ENCODE measurements at places on chromosomes 4 and X.
A peak's percentile ranks its signal among the peaks of the same experiment; 100 is the strongest.

DNA sequence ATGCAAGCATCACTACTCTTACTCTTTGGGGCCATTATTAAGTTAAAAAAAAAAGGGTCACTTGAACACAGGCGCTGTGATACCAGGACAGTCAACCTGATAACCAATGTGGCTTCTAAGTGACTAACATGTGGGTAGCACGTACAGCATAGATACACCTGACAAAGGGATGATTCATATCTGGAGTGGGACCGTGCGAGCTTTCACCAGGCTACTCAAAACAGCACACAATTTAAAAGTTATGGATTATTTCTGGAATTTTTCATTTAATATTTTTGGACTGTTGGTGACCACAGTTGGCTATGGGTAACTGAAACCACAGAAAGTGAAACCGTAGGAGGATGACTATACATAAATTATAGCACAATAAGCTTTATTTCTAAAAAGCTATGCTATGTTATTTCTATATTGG, 113.8 kb upstream of the STIM2 start:
- DNase-seq: no peak

DNA sequence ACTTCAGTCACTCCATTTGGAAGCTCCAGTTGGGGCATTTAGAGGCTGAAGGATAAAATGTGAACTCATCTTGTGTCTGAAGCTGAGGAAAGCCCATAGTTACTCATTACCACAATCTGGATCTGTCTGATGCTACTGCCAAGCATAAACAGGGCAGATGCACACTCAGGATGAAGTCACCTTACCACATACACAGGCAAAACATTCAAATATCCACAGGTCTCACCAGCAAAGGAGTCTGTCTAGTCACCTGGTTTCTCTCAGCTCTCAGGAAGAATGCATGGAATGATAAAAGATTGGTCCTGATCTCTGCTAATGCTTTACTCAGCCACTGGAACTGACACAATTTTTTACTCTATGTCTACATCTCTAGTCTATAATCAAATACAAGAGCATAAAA, 13.0 kb upstream of the ODAPH start:
- no peak for DNase-seq

- no peak for DNase-seq
Observed at GRCh38 chr4:5824635-5825034, 68.3 kb downstream of the CRMP1 start.

GRCh38 chr4:76023389-76023788, at the start of gene CXCL10:
Gene CXCL10 (minus strand): TSS chr4:76023497. CDS start chr4:76023431, 66 bp downstream.
- no peak for DNase-seq

DNA sequence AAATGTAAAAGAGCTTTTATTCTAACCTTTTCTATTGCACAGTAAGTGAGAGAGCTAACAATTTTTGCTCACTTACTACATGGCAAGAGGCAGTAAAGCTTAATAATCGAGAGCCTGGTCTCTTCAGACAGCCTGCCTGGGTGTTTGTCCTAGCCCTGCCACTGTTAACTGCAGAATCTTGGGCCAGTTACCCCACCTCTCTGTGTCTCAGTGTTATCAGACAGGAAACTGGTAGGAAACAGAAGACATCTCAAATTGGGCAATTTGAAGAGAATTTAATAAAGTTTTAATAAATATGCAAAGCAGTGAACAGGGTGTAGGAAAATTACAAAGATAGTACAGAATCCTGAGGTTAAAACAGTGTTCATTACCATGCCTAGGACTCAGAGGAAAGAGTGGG, 13.4 kb downstream of the STAP1 start:
- DNase-seq: no peak

DNA sequence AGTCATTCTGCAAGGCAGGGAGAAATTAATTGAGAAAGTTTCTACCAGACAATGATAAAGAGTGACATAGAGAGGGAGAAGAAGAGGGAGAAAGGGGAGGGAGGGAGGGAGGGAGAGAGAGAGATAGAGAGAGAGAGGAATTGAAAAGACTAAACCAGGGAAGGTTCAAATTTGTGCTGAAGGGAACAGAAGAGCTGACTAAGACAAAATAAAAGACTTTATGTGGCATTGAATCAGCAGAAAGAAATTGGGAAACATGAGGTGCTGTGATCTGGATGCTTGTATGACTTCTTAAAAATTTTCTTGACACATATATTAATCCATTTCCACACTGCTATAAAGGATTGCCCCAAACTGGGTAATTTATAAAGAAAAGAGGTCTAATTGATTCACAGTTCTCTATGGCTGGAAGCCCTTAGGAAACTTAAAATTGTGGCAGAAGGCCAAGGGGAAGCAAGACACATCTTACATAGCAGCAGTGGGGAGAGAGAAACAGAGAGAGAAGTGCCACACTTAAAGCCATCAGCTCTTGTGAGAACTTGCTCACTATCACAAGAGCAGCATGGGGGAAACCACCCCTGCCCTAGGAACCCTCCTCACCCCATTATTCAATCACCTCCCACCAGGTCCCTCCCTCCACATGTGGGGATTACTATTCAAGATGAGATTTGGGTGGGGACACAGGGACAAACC, 13.5 kb upstream of the CXCL6 start:
- DNase-seq: no peak

DNA sequence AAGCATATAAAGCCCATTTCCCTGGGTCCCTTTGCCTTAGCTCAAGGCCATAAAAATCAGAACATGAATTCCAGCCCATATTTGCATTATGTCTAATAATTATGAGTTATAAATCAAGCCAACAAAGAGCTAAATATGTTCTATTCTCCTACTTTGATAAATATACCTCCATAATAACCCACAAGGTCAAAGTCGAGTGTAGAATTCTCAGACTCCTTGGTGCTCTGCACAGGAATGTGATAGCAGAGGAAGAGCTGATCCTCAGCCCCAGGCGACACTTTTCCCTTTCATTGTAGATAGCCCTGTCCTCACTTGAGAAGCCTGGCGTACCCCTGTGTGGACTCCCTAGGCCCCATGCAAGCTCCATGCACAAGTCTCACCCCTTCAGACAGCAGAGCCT, 85.6 kb downstream of the CASP3 start:
- DNase-seq: no peak

DNA sequence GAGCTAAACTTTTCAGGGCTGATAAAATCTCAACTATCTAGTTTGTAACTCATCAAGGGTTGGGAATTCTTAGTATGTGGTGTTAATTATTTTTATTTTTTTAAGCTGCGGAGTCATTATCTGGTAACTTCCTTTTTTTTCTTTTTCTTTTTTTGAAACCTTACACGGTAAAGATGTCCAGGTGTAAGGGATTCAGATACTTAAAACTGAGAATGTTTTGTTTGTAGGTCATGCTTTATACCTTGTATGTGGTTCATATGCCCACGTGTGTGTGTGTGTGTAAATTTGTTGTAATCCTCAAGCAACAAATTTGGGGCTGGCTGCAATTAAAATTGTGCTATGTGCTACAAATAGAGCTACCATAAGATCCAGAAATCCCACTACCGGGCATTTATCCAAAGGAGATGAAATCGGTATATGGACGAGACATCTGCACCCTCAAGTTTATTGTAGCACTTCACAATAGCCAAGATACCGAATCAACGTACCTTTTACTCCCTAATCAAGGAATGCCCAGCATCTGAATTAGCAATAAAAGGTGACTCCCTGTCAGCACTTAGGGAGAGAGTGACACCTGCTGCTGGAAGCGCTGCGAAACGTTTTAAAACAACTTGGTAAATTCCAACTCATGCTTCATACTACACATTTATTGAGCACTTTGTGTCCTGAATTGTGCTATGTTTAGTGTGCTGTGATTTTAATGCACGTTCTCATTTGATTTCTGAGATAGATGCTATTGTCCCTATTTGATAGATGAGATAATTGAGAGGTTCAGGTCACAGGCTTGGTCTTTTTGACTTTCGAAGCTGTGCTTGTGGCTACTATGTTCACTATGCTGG, 16.1 kb downstream of the MSMO1 start:
- no peak for DNase-seq

DNA sequence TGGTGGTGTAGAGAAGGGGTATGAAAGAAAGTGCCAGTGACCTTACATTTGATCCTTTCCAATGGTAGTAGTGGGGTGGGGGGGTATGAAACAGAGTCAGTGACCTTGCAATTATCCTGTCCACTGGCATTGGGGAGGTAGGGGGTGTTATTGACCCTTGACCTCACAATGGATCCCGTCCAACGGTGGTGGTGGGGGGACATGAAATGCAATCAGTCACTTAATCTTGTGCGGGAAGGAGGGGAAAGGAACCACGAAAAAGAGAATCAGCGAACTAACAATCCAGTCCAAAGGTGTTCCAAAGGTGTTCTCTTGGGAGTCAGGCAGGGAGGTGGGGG, 619 bp upstream of the PDK3 start:
- no peak for DNase-seq

DNA sequence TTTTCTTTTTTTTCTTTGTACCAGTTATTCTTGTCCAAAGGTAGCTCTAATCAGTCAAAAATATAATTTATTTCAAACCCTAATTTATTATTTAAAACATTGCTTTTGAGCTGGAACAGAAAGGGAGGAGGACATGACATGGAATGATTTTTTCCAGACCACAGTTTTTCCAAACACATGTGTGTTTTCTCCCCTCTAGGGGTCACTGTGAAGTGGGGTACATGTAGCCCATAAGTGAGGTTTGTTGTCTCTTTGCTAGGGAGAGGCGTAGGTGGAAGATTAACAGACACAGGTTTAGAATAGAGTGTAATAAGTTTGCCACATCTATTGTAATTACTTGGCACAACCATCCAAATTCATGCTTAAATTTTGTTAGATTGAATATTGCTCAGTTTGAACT, 83.0 kb downstream of the TNIP2 start:
- no peak for DNase-seq

DNA sequence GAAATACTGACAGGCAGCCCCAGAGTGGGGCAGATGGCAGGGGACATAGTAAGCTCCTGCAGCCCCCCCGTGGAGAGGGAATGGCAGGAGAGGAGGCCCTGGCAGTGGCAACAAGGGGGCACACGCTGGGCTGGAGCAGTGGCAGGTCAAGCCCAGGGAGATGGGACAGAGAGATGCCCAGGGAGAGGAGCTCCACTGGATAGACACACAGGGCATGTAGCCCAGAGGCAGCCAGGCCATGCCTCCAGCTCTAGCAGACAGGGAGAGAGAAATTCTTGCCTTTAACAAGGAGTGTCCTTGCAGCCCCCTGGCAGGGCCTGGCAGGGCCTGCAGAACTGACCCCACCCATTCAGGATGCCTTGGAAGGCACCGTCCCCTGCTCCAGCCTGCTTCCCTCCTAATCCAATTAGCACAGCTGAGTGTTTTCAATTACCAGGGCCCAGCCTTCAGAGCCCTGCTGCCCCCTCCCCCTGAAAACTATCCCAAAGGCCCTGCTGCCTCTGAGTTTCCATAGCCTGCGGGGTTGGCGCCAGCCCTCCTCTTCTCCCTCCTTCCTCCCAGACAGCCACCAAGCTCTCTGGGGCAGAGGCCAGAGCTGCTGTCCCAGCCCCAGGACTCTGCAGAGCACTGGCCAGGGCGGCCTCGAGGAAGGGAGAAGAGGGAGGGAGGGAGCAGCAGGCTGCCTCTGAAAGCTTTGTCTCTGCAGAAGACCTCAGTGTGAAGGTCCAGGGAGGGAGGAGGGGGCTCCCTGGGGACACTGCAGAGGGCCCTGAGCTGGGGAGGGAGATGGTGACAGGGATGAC, 12.5 kb downstream of the L1CAM start:
- DNase-seq: no peak

DNA sequence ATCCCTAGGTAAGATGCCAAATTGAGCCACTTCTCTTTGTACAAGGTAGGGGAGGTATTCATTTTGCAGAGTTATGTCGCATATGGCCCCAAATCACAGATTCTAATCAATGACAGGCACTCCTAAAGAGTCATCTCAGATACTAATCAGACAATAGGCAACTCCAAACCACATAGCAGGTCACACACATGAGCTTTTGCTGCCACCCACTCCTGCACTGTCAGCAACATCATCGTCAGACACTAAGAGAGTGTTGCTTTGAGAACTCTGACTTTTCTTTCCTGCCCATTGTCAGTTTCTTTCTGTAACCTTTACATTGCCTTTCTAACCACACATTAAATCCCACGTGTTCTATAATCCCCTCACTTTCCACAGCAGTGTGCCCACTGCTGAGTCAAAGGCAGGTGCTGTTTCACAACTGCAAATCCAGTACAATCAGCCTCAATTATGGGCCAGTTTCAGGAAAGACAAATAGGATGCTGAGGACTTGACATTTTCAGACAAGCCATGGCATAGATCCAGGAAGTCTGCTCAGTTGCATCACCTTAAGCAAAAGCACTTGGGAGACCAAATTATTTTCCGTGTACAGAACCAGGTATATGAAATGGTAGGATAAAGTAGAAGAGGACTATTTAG, 23.5 kb downstream of the TMEM31 start:
- no peak for DNase-seq

DNA sequence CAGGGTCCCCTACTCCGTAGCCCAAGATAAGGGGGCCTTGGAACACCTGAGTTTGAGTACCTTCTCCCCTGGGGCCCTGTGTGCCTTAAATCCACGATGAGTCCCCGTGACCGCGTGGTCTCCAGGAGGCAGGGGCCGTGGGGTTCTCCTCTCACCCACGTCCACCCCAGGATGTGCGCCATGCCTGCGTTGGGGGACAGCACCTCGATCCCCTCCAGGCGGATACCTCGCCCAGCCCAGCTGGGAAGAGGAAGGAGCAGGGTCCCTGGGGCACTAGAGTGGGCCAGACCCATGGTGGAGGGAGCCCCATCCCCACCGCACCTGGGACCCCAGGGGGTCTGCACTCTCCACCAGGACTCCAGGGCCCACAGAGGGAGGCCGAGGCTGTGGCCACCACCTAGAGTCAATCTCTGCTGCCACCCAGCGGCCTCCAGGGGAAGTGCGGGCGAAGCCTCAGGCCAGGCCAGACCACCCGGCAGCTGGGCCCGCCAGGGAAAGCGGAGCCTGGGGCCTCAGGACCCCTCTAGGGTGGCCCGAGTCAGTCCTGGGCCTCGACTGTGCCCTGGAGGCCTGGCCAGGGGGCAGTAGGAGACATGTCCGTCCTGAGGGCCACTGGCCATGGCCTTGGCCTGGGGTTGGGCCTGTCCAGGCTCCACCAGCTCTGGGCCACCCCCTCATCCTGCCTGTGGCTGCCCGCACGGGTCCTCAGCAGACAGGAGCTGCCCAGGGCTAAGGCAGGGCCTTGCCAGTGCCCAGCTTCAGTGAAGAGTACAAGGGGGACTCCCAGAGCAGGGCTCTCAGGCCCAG, 55.0 kb downstream of the FAM53A start:
- DNase-seq: peak; percentile 41

- no peak for DNase-seq
Observed at GRCh38 chr4:7687006-7687405, 252.3 kb upstream of the PSAPL1 start.

DNA sequence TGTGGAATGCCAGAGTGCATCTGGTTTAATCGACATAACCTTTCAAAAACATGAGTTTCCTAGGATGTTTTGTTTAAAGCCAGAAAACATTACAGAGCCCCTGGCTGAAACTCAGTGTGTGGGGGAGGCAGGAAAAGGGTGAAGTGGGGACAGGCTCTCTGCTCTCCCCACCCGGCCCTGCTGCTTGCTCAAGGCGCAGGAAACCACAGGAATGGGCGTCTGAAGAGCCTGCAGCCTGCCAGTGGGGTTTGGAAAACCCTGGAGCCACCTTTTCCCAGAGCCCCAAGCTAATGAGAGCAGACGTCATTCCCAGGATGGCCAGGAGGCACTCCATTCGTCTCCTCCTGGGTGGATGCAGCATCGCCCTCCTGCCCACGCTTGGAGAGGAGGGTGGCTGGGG, 240.6 kb downstream of the AFAP1 start:
- DNase-seq: no peak

- no peak for DNase-seq
Observed at GRCh38 chrX:69128588-69128987, 36.7 kb downstream of the PJA1 start.

GRCh38 chrX:140701480-140701879, 8.1 kb upstream of the LINC00632 start:
- no peak for DNase-seq

- no peak for DNase-seq
Observed at GRCh38 chrX:67723580-67724351, 179.9 kb downstream of the AR start.

Measured in stimulated activated CD4-positive, alpha-beta T cell treated with anti-CD3 and anti-CD28 coated beads, Interleukin-1b, Interleukin-23, amount 100 ng/mL, for 24 hours (primary cell).